Activated CD4-positive, alpha-beta T cell treated with anti-CD3 and anti-CD28 coated beads for 4 hours (primary cell): ENCODE measurements at places on chromosomes 2 and 18.
A peak's percentile ranks its signal among the peaks of the same experiment; 100 is the strongest.

- no peak for DNase-seq
These were observed 611 bp downstream of the NOL10 start for GRCh38 chr2:10688921-10689807.

GRCh38 chr2:219406861-219407230 is 11.3 kb upstream of the DES start:
- DNase-seq, result no peak

GRCh38 chr2:2646433-2647051 is 315.5 kb upstream of the MYT1L start:
- peak; percentile 18 for DNase-seq

DNA sequence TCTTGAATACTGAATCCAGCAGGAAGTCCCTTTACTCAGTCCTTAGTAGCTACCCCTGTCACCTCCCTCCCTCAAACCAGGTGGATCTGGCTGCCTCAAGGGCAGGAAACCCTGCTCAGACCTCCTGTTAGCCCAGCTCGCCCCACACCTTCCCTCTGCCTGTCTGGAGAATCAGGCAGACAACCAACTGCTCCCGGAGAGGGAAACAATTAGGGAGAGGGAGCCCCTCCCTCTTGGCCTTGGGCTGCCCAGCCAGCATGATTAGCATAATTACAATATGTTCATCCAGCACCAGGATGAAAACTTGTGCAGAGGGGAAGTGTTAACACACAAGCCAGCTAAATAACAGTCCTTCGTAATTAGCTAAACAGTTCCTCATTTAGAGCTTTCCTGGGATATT is 185.5 kb downstream of the C1D start:
- no peak for DNase-seq

- DNase-seq, result no peak
These were observed 51.0 kb downstream of the ACOXL start for GRCh38 chr2:110783196-110783873.

- DNase-seq, result no peak
These were observed 48.4 kb downstream of the BCL2 start for GRCh38 chr18:63271148-63271547.

GRCh38 chr2:208363485-208363884 is 43.1 kb upstream of the PTH2R start:
- DNase-seq, result no peak

DNA sequence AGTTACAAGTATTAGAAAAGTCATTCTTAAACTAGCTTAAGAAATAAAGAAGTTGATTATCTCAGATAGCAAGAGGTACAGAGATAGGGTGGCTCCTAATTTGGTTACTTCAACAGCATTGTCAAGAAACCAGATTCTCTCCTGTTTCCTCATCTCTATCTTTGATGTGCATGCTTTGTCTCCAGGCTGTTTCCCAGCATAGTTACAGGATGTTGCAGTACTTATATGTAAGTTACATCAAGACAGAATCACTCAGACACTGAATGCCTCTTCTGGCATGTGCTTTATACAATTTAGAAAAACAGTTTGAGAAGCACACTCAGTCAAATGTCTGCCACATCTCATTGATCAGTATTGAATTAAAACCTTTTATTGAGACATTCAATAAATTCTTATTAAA is 189.5 kb upstream of the UBE2E3 start:
- DNase-seq, result no peak

DNA sequence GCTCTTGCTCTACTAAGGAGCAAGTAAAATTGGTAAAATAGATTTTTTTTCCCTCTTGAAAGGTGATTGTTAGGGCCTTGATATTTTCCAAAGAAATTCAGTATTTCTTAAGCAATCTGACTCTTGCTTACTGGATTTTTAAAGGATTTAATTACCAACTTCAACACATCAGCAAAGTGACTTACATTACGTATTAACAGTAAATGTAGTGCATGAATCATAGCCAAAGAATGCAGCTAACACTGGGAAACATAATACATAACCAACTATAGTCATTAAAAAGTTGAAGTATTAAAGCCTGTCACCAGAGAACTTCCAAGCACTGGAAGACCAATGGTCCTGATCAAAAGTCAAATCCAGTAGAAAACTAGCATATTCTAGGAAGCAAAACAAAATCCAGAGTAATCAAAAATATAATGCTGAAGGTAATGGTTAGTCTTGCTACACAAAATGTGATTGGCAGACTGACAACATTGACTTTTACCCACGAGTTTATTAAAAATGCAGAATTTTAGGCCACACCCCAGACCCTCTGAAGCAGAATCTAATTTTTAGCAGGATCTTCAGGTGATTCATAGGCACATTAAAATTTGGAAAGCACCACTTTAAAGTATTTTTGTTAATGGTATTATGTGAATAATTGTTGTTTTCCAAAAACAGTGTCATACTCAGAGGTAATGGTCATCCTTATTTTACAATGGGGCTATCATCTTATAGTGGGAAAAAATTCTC is 31.8 kb upstream of the CAVIN2 start:
- no peak for DNase-seq

GRCh38 chr18:51430538-51430937 is 233.1 kb upstream of the MEX3C start:
- DNase-seq, result no peak

DNA sequence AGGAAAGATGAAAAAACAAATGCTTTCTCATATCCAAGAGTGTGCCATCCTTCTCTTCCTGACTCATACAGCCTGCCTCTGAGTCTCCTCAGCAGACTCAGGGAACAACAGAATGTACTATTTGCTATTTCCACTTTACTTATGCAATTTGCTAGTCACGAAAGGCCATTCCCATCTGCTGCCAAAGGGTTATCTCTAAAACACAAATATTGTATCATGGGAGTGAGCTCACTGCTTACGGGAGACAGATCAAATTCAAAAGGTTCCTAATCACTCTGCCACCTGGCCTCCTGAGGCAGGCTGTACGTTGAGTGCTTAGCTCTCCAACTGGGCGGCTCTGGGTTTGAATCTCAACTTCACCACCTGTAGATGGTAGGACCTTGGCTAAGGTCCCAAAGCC is 92.0 kb downstream of the GAREM1 start:
- no peak for DNase-seq

DNA sequence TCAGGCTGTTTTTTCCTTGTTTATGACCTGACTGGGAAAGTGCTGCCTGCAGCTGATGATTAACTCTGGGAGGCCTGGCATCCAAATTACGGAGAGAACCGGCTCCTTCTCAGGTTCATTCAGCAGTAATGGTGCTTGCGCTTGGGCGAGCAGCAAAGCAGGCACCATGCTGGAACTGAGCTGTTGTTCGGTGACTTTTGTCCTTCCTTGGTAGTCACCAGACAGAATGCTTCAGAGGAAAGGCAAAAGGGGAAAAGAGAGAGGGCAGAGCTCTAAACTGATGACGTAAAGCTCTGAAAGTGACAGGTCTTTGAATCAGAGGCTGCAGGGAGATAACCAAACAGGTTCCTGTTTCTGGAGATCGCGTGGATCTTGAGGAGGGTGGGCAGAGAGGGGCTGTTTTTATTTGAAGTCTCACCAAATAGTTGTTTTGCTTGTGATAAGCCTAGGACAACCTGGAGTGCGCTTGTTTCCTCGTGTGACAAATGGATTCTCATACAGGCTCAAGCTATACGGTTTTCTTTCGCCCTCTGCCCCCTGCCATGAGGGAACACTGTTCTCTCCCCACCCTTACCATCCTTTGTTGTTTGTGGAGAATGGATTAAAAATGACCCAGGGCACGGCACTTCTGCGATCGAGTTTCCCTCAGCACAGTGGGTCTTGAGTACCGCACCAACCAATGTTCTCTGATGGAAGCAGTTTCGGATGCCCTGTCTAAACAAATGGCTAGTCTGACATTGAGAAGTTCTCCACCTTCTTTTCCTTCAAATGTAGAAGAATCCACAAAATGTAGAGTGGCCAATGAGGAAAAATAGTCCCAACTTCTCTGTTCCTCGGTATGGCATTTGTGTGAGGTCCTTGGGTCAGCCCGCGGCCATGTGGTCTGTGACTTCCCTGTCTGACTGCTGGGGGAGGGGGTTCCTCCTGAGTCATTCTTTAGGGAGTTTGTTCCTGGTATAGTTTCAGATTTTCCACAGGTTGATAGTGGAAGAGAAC is 1.3 kb downstream of the RASGRP3 start:
- no peak for DNase-seq
